ENCODE measurements at places on chromosomes 5 and 9.

- DNase-seq, result no peak
Measured at GRCh38 chr9:81470864-81471263, 218.5 kb downstream of the TLE1 start.

DNA sequence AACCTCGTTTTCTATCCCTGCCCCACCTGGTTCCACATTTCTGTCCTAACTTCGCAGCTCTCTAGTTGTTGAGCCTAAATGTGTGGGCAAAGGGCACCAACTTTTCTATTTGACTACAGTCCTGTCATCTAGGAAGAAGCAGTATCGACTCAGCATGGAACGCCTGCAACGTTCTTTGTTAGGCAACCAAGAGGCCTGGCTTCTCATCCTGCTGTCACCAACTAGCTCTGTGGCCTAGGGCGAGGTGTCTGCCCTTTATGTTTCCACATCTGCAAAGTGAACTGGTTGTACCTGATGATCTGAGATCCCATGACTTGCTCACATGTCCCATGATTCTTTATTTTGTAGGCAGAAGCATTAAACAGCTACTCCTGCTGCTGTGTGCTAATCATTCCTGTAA lies 248.9 kb downstream of the ADAMTSL1 start:
- no peak for DNase-seq

- no peak for DNase-seq
Measured at GRCh38 chr9:89826186-89826585, 221.4 kb downstream of the GADD45G start.

DNA sequence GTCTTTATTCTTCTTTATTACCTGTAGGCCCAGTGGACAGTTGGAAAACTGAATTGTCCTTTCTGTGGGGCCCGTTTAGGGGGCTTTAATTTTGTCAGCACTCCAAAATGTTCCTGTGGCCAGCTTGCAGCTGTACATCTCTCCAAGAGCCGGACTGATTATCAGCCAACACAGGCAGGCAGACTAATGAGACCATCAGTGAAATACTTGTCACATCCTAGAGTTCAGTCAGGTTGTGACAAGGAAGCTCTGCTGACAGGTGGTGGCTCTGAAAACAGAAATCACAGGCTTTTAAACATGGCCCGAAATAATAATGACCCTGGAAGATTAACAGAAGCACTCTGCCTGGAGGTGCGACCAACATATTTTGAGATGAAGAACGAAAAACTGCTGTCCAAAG lies 47.9 kb downstream of the RNF180 start:
- no peak for DNase-seq

DNA sequence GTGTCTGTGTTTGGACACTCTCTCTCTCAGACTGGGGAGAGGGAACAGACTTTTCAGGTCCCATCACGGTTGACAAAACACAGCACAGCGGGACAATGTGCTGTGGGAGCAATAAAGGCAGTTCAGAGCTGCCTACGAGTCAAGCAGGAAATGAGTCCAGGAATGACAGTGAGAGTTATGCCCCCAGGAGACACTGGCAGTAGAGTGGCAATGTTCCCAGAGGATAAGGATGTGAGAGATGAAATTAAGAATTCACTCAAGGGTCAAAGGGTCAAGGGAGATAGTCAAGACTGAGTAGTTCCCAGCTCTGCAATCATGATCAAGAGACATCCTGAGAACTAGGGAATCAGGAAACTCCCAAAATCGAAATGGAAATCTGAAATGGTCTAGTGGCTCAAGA lies 156.1 kb downstream of the LURAP1L start:
- no peak for DNase-seq

GRCh38 chr5:98403131-98403530 lies 370.3 kb upstream of the RGMB start:
- DNase-seq, result no peak

- no peak for DNase-seq
Measured at GRCh38 chr5:133870661-133871060, 97.8 kb downstream of the C5orf15 start.

- DNase-seq, result no peak
Measured at GRCh38 chr9:121217609-121218292, 16.1 kb upstream of the RAB14 start.

GRCh38 chr5:150394912-150395687 lies 17.6 kb downstream of the CD74 start:
- DNase-seq, result no peak

- DNase-seq, result no peak
Measured at GRCh38 chr5:37889612-37890317, 49.9 kb upstream of the GDNF start.

DNA sequence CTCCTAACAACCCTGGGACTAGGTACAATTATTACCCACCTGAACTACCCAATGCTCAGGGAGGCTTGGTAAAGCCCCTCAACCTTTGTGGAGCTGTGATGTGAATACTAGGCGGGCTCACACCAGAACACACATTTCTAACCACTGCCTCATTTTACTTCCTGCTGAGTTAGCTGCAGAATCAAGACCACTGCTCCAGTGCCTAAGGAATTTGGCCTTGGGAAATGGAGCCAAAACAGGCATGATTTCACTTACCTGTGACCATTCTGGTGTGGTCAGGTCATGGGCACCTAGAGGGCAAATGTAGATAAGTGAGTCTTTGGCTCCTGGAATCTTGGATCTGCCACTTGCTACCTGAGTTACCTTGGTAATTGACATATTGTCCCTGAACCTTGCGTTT lies 5.2 kb downstream of the WWC1 start:
- DNase-seq, result no peak

GRCh38 chr5:132475497-132475882 lies 15.1 kb downstream of the IRF1 start:
- no peak for DNase-seq

DNA sequence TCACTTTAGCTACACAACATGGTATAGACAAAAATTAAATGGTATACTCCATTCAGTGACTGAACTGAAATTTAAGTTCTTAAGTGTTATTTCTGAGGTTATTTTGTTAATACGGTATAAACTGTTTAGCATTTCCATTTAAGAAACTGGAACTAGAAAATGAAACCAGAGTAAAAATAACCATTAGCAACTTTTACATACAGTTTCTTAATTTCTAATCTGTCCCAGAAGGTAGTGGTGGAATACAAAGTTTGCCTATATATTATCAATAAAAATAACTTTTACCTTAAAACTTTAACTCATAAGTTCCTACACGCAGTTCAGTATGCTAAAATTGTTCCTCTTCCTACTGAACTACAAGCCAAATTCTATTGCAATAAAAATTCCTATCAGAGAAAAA lies 10.3 kb downstream of the GOLPH3 start:
- no peak for DNase-seq

DNA sequence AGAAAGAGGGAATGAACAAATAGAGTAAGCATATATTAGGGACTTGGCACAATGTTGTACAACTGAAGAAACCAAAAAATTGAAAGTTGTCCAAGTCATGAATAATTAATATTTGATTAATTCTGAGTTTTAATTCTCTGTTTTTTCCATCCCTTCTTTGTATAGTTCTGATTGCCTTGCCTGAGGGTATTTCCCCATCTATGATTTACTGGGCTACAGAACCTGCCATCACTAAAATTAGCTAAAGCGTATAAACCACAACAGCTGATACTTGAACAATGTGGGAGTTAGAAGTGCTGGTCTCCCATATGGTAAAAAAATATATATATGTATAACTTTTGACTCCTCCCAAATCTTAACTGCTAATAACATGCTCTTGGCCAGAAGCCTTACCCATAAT lies 1253.5 kb upstream of the CDH6 start:
- no peak for DNase-seq
